T-helper 9 cell (primary cell): ENCODE measurements at places on chromosomes 6 and 20.
A peak's percentile ranks its signal among the peaks of the same experiment; 100 is the strongest.

DNA sequence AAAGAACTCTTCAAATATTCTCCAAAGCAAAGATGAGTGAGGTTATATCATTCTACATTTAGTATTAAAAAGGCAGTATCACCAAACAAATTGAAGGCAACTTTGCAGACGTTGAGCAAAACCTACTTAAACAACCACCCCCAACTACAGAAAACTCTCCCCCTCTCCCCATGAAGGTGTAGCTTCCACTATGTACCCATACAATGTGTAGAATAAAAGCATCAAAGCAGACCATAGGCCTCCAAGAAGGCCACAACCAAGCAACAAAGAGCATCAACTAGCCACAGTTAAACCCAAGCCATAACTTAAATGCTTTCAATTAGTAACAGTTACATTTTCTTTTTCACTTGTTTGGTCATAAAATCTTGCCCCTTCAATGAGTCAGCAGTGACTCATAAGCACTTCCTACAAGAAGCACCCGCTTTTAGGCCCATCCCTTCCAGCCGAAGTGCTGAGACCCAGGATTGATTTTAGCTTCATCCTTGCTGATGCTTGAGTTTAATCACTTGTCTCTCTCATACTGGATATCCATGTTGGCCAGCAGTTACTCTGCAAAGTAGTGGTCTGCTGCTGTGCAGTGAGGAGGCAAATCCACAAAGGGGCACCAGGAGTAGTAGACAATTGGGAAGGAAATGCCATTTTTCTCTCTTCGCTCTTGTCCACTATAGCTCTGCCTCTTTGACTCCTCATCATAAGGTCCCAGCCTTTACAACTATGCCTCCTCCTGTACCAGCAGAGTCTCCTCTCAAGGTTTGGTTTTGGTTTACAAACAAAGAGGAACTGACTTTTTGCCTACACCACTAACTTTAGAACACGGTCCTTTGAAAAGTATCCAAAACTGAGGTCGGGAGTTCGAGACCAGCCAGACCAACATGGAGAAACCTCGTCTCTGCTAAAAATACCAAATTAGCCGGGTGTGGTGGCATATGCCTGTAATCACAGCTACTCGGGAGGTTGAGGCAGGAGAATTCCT is 8.4 kb upstream of the NUP153 start:
- no peak for DNase-seq

- no peak for DNase-seq
Measured at GRCh38 chr6:150102750-150103270, 33.9 kb upstream of the ULBP3 start.

GRCh38 chr6:149441740-149442139 is 41.7 kb downstream of the SUMO4 start:
- no peak for DNase-seq

DNA sequence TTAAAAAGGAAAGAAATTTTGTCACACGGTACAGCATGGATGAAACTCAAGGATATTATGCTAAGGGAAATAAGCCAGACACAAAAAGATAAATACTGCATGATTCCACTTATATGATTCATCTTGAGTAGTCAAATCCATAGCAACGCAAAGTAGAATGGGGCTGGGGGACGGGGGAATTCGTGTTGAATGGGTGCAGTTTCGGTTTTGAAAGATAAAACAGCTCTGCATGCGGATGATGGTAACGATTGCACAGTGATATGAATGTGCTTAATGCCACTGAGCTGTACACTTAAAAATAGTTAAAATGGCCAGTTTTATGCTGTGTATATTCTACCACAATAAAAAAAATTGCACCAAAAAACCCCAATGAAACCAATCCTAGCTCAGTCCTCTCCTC is 52.9 kb upstream of the SIRPA start:
- no peak for DNase-seq

- DNase-seq = no peak
Measured at GRCh38 chr6:164114651-164115050, 700.1 kb downstream of the QKI start.

- peak; percentile 89 for DNase-seq
Measured at GRCh38 chr20:25696371-25697131, at the start of gene ZNF337. ZNF337 (minus strand) TSS chr20:25696853; CDS start chr20:25686417, 10,436 bp downstream.

DNA sequence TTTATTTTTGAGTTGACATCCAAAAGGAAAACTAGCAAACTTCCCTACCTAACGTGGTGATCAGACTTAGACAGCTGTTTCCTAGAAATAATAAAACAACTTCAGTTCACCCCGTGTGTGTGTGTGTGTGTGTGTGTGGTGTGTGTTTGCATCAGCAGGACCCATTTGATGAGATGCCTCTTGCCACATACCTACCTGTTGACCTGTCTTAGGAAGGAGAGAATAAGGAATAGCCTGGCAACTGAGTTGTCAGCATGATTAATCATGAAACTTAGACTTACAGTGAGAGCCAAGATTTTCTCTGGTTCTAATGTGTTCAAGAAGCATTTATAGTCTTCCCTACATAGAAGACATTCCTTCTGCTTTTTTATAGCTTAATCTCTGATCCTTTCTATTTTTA is 16.1 kb upstream of the PBOV1 start:
- no peak for DNase-seq

DNA sequence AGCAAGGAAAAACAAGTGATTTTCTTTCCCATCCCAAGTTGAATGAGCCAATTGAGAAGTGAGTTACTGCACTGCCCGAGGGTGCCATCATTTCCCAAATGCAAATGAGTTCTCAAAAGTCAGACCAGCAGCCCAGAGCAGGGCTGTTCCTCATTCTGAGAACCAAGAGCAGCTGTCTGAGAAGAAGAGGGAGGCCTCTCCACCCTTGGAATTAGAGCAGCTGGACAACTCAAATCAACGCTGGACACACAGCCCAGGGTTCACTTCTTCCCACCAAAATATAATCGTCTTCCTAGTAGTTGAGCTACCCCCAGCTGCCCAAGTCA is 4.6 kb upstream of the PREX1 start:
- DNase-seq = no peak

GRCh38 chr6:10956776-10957175 is 69.9 kb downstream of the SYCP2L start:
- DNase-seq = no peak

- no peak for DNase-seq
Measured at GRCh38 chr6:149867876-149868640, 3.9 kb upstream of the LRP11 start.

DNA sequence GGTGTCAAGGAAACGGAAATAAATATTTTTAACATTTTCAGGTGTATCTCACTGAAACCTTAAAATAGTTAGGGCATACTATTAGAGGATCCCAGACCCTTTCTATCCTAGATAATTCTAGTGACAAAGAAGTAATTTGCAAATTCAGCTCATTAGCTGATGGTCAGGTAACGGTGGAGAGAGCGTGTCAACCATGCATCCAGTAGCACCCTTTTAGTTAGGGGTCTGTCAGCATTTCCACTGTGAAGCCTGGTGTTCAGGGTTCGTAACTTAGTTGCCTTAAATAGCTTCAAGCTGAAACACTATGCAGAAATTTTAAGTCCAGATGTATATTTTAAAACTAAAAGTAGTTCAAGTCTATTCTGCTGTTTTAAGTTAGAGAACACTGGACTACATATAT is 48.5 kb upstream of the SUPT3H start:
- DNase-seq = no peak

- DNase-seq = no peak
Measured at GRCh38 chr20:61115364-61116065, 136.5 kb upstream of the CDH4 start.

GRCh38 chr20:31474758-31475427 is at the start of the genes DEFB124 and REM1:
DEFB124 (minus strand) TSS chr20:31475127; CDS start chr20:31473013, 2,114 bp downstream.
REM1 (plus strand) TSS chr20:31475288; CDS start chr20:31476446, 1,158 bp downstream.
- no peak for DNase-seq

- DNase-seq = no peak
Measured at GRCh38 chr6:20583444-20583800, 49.2 kb downstream of the CDKAL1 start.

DNA sequence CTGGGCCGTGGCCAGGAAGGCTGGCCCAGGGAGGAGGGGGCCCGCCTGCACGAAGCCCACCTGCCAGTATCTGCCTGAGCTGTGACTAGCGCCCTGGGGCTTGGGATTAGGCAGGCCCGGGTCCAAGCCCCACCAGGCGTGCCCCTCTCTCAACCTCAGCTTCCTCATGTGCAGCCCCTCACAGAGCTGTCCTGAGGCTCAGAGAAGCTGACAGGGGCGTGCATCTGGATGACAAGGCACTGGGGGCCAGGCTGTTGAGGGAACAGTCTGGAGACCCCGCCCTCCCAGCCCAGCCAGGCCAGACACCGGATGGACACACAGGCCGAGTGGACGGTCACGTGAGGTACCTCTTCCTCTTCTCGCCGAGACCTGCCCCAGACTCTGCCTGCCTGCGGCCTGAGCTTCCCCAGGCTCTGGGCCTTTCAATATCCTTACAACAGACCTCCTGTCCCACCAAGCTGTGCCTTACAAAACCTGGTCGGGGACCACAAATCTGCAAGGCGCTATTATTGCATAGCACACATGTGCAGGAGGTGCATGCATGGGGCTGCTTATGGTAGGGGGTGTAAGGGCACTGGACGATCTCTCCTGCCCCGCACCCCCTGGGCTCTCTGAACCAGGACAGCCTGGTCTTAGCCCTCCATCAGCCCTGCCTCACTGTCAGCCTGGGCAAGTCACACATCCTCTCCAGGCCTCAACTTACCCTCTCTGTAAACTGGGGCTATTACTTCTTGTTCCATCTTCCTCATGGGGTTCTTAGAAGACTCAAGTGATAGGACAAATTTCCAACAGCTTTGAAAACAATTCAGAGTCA is 20.0 kb downstream of the NOL4L start:
- DNase-seq = no peak

DNA sequence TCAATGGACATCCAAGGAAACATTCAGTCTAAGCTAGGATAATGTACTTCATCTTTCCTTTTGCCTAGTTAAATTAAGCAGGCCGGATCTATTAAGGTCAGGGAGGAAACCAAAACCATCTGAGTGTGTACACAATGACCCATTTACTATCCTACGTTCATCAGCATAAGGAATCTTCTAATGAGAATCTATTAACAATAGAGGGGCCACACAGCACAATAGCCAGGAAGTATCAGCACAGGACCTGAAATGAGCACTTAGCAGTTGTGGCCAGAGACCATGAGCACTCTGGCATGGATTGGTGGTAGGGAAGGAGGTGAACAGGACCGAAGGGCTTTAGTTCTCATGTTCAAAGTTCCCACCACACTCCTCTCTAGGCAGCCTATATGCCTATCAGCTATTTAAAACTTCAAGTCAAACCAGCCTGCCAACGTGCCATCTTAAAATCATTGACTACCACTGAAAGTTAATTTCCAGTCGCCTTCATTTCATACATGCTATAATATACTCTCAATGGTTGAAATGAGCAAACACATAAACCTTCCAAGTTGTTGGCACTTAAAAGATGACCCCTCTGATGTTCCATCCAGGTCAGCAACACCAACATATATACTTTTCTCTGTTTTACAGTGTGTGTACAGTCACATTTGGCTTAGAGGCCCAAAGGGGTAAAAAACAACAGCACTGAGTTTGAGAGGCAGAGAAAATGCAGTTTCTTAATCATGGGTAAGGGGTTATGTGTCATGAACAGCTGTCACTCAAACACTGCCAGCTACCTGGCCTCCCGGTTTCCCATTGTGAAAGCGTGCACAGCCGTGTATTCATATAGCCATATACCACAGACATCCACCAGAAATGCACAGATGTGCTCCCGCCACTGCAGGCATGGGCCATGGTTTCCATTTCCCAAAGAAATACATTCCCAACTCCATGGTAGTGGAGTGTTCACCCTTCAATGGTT is 184.3 kb downstream of the TBXT start:
- no peak for DNase-seq

DNA sequence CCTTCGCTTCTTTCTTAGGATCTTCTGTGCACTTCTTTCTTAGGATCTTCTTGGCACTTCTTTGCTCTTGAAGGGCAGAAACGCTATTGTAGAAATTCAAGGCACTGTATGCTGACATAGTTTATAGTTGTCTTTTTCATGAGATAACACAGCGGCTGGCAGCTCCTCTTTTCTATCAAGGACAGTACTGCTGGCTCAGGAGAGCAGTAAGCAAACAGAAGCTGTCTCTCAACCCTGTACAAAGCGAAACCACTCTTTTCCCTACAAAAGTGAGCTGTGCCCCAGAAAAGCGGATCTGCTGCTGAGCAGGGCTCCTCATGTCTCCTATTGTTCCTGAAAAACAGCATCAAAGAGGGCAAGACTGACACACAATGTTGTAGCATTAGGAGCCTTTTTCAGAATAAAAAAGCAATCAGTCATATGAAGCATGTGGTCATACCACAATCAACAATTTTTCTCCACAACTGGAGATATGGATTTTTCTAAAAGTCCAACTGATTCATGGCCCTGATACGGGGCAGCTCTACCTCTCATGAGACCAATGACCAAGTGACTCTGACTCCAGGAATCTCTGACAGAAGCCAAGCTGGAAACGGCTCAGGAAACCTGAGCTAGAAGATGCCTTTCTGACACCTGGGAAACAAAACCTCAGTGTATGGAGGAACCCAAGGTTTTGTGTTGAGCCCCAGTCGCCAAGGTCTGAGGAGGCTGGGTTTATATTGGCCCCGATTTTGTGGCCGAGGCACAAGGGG is 255.9 kb downstream of the ESR1 start:
- no peak for DNase-seq

DNA sequence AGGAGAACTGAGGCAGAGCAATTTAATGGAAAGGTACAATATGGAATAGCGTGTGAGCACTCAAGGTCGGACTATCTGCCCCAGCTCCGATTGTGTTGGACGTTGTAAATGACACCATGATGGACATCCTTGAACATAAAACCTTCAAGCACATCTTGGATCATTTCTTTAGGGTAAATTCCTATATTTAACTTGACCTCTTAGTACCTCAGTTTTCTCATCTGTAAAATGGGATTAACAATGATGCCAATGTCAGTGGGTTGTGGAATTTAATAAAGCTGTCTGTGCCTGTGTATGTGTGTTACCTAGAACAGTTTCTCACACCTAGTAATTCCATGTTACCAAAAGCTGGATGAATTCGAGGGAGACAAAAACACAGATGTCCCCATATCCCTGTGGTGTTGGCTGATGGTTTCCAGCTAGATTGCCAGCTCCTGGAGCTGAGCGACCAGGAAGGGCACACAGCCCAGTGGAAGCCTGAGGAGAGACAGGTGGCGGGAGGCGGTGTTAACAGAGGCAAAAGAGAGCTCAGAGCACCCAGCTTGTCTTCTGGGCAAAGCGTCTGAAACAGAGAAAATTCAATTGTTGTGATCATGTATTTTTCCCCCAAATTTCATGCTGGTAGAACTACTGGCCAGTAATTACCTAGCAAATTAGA is 32.6 kb downstream of the MDFI start:
- no peak for DNase-seq

- no peak for DNase-seq
Measured at GRCh38 chr6:106794129-106794528, 164.8 kb downstream of the QRSL1 start.

GRCh38 chr20:47280228-47280627 is 76.3 kb downstream of the ZMYND8 start:
- no peak for DNase-seq

DNA sequence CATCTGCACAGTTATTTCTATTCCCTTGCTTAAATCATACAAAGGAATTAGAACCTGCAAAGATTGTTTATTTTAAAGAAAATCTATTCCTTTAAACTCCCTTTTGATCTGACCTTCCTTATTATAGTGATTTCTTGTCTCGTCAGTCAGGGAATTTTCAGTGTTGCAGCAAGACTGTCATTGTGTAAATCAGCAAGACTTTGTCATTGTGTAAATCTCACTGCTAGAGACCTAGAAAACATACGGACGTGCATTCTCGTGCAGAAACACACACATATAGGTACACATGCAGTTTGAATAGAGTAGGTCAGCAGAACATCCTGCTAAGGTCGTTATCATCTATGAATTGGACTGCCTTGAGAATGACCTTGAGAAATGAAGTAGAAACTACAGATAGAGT is 6.2 kb upstream of the SGK1 start:
- DNase-seq = no peak
